ENCODE measurements at places on chromosomes 2 and 18.

DNA sequence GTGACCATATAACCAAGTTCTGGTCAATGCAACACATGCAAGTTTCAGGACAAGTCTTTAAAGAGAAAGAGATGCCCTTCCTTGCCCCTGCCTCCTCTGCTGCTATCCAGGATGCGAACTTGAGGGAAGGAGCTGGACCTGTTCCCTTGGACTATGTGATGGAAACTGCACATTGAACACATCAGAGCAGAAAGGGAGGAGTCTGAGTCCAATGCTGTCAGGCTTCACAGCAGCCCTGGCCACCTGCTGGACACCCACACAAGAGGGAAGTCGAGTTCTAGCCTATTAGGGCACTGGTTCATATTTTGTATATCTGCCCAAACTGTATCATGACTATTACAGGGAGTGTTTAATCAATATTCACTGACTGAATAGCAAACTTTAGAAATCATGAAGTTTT, 38.3 kb upstream of the TEX51 start:
- H3K4me3 ChIP-seq = no peak overlapping the region
- H3K27ac ChIP-seq = no peak overlapping the region
- DNase-seq = no peak
- no peaks in the 10 kb centered on the region for H3K36me3 ChIP-seq
- H3K27me3 ChIP-seq = no peaks in the 10 kb centered on the region

- peaks cover 2% of the 10 kb centered on the region for H3K27me3 ChIP-seq
- H3K36me3 ChIP-seq = no peaks in the 10 kb centered on the region
- H3K4me1 ChIP-seq = no peaks in the 10 kb centered on the region
- no peak for DNase-seq
- H3K4me3 ChIP-seq = no peak overlapping the region
Observed at GRCh38 chr2:216285701-216286100, 86.6 kb downstream of the MARCHF4 start.

- DNase-seq = no peak
- H3K27ac ChIP-seq = no peak overlapping the region
- peaks cover 23% of the 10 kb centered on the region for H3K4me1 ChIP-seq
- H3K27me3 ChIP-seq = peaks cover 2% of the 10 kb centered on the region
- H3K36me3 ChIP-seq = no peaks in the 10 kb centered on the region
Observed at GRCh38 chr18:22279741-22280452, 110.5 kb downstream of the GATA6 start.

DNA sequence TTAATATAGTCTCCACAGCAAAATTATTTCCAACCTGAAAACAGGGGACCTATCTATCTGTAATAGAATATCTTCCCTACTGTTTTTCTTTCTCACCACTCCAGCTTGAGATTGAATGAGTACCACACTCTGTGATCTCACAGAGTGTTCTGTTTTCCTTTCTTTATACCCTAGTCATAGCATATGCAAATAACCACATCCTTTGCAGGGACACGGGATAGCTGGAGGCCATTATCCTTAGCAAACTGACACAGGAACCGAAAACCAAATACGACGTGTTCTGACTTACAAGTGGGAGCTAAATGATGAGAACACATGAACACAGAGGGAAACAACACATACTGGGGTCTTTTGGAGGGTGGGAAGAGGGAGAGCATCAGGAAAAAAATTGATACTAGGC, 224.7 kb downstream of the SLC8A1 start:
- no peak overlapping the region for H3K27ac ChIP-seq
- no peaks in the 10 kb centered on the region for H3K36me3 ChIP-seq
- H3K4me3 ChIP-seq = no peak overlapping the region
- no peak for DNase-seq
- H3K27me3 ChIP-seq = no peaks in the 10 kb centered on the region

DNA sequence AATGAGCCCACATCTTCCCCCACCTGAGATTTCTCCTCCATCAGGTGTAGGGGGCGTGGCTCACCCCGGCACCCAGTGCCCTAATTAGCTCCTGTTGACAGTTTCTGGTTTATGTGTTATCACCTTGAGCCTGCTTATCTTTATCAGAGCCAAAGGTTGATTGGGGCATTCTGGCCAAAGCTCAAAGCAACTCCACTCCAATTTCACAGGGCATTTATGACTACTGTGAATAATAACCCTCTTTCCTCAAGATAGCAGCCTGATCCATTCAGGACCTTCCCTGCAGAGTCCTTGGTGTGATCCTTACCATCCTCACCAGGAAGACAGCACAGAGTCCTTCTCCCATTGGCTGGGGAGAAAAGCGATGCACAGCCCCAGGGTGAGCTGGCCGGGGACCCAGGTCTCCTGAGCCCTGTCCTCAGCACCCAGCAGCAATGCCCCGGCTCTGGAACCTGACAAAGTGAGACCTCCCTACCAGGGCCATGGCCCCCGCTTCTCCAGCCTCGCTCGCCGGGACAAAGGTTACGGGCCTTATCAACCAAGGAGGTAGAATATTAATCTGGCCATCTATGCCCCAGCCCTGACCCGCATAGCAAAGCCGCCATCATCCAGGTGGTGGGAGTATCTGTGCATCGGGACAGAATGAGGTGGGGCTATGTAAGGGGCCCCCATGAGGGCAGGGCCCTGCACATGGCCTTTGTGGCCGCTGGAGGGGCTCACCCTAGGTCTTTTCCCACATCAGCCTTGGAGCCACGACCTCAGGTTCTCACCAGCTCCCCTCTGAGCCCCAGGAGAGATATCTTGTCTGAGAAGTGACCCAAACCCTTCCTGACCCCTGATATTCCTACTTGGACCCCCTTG, 64.5 kb downstream of the ZFP36L2 start:
- H3K27ac ChIP-seq = peak overlapping the region; percentile 95
- peaks cover 17% of the 10 kb centered on the region for H3K27me3 ChIP-seq
- peak overlapping the region; percentile 27 for H3K4me3 ChIP-seq

GRCh38 chr2:166375195-166375735, 479 bp downstream of the SCN9A start:
- no peak overlapping the region for H3K27ac ChIP-seq
- peaks cover 20% of the 10 kb centered on the region for H3K4me1 ChIP-seq
- DNase-seq = no peak
- H3K27me3 ChIP-seq = peaks cover 1% of the 10 kb centered on the region
- no peaks in the 10 kb centered on the region for H3K36me3 ChIP-seq

DNA sequence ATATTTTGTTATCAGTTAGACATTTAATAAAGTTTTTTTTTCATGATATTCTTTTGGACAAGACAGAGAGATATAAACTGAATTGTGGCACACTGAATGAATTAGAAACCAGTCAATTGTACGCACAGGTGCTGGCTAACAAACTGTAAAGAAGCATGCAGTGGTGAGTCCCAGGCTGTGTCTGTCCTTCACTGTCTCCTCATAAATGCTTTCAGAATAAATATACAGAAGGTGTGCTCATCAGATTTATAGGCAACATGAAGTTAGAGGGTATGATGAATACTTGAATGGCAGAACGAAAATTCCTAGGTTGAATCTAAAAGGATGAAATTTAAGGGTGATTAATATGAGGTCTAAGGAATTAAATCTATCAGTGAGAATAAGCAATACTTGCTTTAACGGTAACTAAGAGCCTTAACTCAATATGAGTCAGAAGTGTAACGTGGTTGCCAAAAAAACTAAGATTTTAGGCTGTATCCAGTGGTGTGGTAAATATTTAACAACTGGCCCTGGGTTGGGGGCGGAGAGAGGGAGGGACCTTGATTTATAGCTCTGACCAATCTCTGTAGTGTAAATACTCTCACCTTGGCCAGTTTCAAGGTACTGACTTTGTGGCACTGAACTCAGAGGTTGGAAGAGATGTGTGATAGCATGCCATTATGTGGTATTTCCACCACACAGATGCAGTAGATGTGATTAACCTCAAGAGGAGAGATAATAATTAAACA, 41.9 kb upstream of the AAK1 start:
- no peak overlapping the region for H3K4me3 ChIP-seq
- peak; percentile 53 for DNase-seq
- peaks cover 71% of the 10 kb centered on the region for H3K4me1 ChIP-seq
- H3K27me3 ChIP-seq = no peaks in the 10 kb centered on the region

DNA sequence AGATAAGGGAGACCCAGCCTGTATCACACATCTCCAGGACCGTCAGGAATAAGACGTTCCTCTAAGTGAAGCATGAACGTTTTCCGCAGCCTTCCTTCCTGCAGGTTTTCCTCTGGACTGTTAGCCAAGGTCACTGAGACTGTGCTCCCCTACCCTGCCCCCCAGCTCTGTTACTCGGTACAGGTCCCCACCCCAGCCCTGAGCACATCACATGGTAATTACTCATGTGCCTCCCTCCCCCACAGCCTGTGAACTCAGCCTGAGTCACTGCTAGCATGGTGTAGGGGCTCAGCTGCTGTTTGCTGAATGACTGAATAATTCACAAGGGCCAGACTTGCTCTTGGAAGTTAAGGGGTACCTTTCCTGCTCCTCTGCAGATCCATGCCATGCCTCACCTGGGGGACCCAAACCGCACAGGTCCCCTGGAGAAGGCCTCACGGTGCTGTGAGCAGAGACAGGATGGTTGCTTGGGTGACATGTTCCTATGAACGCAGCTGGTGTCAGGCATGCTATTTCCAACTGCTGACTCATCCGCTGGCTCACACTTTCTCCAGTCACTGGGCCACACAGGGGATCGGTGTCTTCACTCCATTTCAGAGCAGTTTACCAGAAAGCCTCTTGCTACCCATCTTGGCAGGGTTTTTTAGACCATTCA, 88.2 kb downstream of the PLB1 start:
- no peak overlapping the region for H3K4me3 ChIP-seq
- no peak overlapping the region for H3K27ac ChIP-seq
- H3K27me3 ChIP-seq = peaks cover 4% of the 10 kb centered on the region
- peaks cover 15% of the 10 kb centered on the region for H3K4me1 ChIP-seq
- no peak for DNase-seq
- H3K36me3 ChIP-seq = no peaks in the 10 kb centered on the region

GRCh38 chr2:71640489-71640888, 187.1 kb downstream of the DYSF start:
- DNase-seq = no peak
- H3K36me3 ChIP-seq = no peaks in the 10 kb centered on the region
- no peak overlapping the region for H3K27ac ChIP-seq
- no peak overlapping the region for H3K4me3 ChIP-seq
- no peaks in the 10 kb centered on the region for H3K4me1 ChIP-seq

All from immature natural killer cell (primary cell).